ENCODE measurements at places on chromosomes 13 and 19. TPM values are rescaled to one million over a fixed set of nuclear protein-coding genes. Genes with fewer than 3 reads are reported as not detected.

SOX1 gene
- polyA plus RNA-seq, result not detected

YJEFN3 gene
- 11.8 TPM for polyA plus RNA-seq

MRPL57 gene
- 21.2 TPM for polyA plus RNA-seq

ZNF547 gene
- polyA plus RNA-seq, result 6.6 TPM

LSM7 gene
- polyA plus RNA-seq, result 151 TPM

ZNF649 gene
- 30.6 TPM for polyA plus RNA-seq

C19orf44 gene
- polyA plus RNA-seq, result 13.1 TPM

PLVAP gene
- polyA plus RNA-seq, result 24.4 TPM

APLP1 gene
- 9.0 TPM for polyA plus RNA-seq

PTH2 gene
- polyA plus RNA-seq, result not detected

DNA sequence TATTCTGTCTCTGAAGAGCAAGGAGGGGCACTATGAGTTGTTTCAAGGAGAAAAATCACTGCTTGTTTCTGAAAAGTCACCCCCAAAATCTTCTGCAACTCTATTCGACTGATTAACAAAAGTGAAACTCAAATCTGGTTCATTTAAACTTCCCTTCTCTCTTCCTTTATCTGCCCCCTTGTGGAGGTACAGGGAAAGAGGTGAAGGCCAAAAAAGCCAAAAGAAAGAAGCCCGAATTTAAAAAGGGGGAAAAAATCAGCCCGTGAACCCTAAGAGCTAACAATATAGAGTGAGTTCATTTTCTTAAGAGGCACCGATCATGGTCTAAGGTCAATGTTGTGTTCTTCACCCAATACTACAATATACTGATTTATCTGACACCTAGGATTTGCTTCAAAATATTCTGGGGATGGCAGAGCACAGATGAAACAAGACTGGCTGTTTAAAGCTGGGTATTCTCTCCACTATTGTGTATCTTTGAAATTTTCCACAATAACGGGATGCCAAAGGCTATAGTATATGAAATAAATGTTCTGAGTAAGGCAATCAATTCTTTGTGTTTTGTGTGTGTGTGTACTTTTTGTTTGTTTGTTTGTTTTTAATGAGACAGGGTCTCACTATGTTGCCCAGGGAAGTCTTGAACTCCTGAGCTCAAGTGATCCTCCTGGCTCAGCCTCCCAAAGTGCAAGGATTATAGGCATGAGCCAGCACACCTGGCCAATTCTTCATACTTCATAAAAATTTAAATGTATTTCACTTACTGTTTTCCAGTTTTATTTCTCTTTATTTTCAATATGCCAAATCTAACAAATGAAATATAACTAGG is 55.0 kb upstream of the EEF1AKMT1 start:
- DNase-seq, result no peak

DNA sequence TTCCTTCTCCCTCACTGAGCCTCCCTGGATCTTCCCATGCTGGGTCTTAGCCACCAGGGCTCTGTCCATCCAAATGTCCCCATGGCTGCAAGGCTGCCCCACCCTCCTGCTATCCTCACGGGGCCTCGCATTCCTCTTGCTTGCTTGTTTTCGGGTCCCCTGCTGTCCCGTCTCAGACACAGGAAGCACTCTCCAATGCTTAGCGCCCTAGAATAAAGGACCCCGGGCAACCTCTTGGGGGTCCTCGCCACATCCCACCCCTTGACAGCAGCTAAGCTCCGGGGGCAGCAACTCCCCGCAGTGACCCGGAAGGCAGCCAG is 23.7 kb downstream of the SH3GL1 start:
- DNase-seq, result no peak

DNA sequence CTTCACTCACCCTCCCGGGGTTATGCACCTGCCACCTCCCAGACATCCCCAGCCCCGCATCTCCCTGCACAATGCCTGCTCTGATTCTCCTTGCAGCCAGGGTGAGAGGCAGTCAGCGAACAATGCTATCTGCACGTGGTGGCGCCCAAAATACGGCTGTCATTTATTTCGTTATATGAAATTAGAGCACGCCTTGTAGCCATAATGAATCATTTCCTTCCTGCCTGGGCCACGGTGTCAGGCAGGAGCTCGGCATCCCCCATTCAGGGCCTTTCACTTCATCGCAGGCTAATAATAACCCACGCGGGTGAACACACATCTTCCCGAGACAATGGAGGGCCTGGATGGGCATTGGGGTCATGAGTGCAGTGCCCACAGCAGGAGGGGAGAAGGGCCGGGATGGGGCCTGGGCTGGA is 143.8 kb upstream of the ZNF507 start:
- no peak for DNase-seq

- no peak for DNase-seq
Measured at GRCh38 chr13:52838433-52839107, 9.9 kb downstream of the PCDH8 start.

GRCh38 chr13:113495494-113496210 is 5.1 kb upstream of the DCUN1D2 start:
- DNase-seq, result no peak

GRCh38 chr13:43377973-43378372 is 354.6 kb downstream of the DNAJC15 start:
- DNase-seq, result no peak

DNA sequence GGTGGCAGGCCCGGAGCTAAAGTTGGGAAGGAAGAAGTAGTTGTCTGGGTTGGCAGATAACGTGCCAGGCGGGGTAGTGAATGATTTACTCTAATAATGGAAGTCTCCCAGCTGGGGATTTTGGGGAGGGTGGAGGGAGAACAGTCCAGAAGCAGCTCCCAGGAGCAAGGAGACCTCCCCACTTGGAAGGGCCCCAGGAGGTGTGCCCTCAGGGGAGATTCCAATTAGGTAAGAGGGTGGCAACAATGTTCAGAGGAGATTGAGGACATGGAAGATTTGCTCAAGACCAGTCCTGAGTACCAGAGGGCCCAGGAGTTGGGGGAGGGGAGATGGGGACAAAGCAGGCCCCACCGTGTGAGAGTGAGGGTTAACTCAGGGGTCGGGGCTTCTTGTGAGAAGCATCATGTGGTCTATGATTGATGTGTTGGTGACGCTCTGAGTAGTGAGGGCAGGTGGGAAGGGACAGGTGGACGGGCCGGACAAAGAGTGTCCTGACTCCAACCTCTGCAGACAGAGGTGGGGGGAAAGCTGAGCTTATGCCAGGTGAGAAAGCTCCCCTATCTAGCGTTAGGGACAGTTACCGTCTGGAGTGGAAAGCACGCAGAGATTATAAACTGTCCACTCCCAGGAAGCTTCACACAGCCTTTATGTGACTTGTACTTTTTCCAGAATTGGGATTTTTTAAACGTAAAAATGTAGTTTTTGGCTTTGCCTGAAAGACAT is 3.5 kb downstream of the SPINT2 start:
- DNase-seq, result no peak

DNA sequence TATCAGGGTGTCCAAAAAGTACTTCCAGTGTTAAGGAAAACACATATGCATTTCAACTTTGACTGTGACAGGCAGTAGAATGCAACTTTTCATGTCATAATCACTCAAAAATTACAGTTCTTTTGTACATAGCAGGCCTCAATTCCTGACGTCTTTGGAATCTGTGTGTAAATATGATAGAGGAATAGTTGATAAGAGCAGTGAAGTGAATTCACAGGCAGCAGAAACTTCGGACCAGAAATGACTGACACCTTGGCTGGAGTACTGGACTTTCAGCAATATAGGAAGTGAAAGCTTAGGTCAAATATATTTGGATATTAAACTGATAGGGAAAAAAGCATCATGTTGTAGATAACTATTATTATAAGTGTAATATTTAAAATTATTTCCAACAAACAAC is 1741.2 kb upstream of the PCDH20 start:
- no peak for DNase-seq

GRCh38 chr13:107373551-107373950 is 805.6 kb upstream of the ARGLU1 start:
- DNase-seq, result peak; percentile 18

DNA sequence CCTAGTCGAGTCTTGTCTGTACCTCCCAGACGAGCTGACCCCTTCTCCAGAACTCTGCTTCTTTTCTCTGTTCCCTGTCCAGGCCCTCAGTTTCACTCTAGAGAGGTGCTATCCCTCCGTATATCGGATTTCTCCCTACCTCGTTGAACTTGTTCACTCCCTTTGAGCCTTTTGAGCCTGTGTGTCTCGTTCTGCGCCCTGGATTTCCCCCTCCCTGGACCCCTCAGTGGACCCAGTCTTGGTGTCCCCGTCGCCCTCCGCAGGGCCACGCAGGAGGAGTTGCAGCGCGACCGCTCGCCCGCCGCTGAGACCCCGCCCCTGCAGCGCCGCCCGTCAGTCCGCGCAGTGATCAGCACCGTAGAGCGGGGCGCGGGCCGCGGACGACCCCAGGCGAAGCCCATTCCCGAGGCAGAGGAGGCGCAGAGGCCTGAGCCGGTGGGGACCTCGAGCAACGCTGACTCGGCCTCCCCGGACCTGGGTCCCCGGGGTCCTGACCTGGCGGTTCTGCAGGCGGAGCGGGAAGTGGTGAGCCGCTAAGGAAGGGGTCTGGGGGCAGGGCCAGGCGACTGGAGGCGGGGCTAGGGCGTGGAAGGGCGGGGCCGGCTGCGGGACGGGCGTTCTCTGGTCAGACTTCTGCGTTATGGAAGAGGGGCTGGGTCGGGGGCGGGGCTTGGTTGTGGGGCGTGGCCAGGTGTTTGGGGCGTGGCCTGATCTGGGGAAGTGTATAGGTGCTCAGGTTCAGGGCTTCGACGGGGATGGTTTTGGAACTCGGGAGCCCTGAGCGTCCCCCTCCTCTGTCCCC is 5.5 kb downstream of the EPS8L1 start:
- DNase-seq, result peak; percentile 39

DNA sequence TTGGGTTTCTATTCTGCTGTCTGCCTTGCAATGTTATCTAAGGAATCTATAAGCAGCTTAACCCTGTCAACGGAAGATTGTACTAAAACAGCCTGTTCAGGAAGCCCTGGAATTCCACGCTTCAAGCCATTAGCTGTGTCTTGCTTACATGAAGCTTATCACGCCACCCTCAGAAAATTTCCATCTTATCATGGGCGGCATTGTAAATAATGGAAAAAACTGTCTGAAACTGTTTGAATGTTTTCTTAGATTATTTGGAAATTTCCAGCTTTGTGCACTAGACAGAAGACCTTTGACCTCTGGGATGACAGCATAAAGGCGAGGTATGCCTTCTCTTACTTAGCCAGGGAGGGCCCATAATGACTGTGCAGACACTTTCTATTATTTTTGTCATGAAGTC is 319.7 kb downstream of the KCNRG start:
- no peak for DNase-seq

DNA sequence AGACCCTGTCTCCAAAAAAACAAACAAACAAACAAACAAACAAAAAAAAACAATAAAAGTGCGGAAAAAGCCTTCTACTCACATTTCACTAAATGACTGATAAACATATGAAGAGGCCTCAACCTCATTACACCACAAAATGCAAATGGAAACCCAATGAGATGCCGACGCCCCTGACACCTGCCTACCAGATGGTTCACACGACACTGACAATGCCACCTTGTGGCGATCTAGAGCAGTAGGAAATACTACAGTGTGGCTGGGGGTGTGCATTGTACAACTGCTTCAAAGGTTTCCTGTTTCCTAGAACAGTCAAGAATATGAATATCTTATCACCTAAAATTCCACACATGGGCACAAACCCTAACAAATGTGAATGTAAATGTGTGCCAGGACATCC is 14.0 kb downstream of the SCGB2B2 start:
- DNase-seq, result no peak

DNA sequence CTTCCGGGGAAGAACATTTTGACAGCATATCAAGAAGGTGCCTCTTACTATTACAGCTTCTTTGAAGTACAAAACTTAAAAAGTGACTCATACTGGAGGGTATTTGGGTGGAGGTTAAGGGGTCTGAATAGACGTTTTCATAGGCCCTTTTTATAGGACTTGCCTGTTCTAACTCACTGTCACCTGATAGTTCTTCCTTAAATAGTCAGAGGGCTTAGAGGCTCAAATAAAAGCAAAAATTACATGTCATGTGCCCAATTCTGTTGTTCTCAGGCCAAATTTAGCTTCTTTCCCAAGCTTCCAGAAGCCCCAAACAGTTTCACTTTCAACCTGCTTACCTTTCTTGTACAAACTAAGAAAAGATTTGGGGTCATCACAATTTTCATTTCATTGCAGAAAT is 16.1 kb upstream of the SLC46A3 start:
- no peak for DNase-seq

GRCh38 chr13:89061821-89062220 is 1390.7 kb downstream of the SLITRK5 start:
- no peak for DNase-seq

GRCh38 chr13:111051041-111051725 is 63.9 kb upstream of the ARHGEF7 start:
- DNase-seq, result no peak

DNA sequence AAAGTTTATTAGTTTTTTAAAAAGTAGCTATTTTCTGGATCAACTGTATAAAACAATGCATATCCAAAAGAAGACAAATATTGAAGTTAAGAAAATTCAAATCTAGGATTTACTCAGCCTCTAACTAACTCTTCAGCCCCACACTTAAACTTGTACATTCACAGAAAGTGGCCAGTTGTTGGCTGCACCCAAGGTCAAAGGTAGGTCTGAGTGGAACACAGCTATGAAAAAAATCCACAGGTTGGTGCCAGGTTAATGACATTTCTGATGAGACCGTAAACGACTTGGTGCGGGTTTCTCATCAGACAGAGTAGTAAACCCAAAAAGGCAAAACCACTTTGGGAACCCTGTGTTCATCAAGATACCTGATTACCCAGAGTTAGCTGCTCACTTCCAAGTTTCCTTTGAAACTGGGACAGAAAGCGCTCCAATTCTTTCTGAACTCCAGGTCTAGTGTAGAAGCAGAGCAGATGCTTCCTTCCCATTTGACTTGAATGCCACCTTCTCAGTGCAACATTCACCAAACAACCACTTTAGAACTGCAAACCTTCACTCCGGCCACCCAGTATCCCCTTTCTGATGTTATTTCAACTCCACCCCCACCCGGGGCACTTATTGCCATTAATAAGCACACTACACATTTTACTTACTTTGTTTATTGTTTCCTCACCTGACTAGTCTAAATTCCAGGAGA is 208.3 kb upstream of the STARD13 start:
- DNase-seq, result no peak

- no peak for DNase-seq
Measured at GRCh38 chr13:22092791-22093560, 422.1 kb downstream of the FGF9 start.

- no peak for DNase-seq
Measured at GRCh38 chr13:111634410-111634809, 314.0 kb downstream of the TEX29 start.

DNA sequence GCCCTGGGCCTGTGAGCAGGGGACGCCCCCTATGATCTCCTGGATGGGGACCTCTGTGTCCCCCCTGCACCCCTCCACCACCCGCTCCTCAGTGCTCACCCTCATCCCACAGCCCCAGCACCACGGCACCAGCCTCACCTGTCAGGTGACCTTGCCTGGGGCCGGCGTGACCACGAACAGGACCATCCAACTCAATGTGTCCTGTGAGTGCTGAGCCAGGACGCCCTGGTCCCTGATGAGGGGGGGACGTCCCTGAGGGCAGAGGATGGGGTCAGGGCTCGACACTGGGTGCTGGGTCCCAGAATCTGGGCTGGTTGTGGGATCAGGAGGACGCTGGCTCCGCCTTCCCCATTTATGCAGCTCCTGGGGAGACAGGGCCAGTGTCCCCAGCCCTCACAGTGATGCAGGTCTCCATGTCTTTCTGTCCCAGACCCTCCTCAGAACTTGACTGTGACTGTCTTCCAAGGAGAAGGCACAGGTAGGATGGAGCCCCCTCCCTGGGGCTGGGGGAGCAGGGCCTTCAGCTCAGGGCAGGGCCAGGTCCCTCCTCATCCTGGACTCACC is 2.5 kb downstream of the SIGLEC7 start:
- no peak for DNase-seq
